ENCODE measurements at places on chromosomes 3 and 15.

DNA sequence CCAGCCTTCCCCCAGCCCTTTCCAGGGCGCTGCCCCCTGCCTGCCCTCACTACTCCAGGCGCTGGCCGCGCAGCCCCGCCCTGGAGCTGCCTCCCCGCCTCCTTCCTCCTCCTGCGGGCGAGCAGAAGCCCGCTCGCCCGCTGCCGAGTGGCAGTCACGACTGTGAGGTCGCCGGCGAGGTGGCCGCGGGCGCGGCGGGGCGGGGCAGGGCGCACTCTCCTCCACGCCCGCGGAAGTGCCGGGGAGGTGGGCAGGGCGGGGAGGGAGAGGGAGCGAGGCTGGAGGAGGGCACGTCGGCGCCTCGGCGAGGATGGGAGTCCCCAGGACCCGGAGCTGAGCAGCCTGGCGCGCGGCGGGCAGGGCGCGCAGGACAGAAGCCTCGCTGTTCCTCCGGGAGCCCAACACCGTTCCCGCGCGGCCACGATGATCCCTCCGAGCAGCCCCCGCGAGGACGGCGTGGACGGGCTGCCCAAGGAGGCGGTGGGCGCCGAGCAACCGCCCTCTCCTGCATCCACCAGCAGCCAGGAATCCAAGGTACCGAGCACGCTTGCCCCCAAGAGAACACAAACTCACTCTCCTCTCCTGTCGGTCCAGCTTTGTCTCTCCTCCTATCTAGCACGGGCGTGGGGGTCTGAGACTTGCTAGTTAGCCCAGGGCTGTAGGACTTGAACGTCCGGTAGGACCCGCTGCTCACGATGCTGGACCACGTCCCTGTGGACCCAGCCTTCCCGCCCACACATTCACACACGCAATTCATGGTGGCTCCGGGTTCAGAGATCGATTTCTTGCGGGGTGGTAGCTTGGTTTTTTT lies at the start of gene STAC:
Gene STAC (plus strand): TSS at position 284 of the 811 bp plus-strand sequence. CDS start 140 bp downstream, at position 424.
- peak; percentile 80 for DNase-seq

GRCh38 chr15:56205061-56205876 lies 38.4 kb downstream of the RFX7 start:
- DNase-seq, result no peak

- no peak for DNase-seq
These were observed 162.7 kb downstream of the RAB11A start for GRCh38 chr15:66032006-66032405.

GRCh38 chr3:134857356-134857755 lies 62.3 kb downstream of the EPHB1 start:
- DNase-seq, result no peak

DNA sequence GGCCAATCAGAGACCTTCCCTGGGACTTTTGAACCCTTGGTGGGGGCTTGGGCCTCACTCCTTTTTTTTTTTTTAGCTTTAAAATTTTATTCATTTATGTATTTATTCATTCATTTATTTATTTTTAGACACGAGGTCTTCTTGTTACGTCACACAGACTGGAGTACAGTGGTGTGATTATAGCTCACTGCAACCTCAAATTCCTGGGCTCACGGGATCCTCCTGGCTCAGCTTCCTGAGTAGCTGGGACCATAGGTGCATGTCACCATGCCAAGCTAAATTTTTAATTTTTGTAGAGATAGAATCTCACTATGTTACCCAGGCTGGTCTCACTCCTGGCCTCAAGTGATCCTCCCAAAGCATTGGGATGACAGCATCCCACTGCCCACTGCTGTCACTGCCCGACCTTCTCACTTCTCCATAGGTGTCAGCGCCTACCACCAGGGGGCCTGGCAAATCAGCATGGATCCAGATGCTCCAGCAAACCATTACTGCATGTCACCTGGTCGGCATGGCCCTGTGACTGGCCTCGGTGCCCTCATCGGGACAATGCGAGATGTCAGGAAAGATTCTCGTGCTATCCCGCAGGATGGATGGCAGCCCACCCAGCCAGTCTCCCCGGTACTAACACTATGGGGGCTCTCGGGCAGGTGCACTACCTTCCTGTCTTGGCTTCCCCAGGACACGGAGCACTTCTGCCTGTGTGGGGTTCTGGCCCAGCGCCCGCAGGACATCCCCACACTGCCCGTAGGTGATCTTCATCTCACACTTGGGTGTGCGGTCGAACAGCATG lies 3.0 kb downstream of the MYL3 start:
- peak; percentile 54 for DNase-seq

GRCh38 chr3:156661155-156661554 lies 13.2 kb upstream of the TIPARP start:
- DNase-seq, result no peak

DNA sequence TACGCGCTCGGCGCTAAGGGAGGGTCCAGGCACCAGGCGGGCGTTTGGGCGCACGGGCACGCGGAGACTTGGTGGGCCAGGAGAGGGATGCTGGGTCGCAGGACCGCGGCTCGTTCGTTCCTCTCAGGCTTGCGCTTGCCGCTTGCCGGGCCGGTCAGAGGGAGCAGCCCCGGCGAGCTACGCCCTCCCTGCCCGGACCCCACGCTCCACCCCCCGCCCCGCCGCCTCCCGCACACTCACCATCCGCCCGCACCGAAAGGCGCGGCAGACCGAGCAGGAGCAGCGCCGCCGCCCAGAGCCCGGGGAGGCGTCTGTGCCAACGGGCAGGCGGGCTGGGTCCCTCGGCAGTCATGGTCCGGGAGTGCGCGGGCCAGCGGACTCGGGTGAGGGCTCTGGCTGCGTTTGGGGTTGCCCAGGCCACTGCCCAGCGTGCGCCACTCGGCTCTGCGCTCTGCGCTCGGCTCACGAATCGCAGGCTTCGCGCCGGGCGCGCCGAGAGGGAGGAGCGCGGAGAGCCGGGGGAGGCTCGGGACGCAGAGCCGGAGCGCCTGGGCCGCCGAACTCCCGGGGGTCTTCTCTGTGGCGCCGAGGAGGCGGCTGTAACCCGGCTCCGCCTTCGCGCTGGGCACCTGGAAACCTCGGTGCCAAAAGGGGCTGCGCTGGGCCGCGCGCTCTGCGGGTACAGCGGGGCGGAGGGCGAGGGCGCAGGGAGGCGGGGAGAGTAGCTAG lies at the start of gene SUSD5:
Gene SUSD5 (minus strand): TSS at position 365 of the 729 bp plus-strand sequence. CDS start 13 bp downstream, at position 352.
- DNase-seq, result peak; percentile 15

DNA sequence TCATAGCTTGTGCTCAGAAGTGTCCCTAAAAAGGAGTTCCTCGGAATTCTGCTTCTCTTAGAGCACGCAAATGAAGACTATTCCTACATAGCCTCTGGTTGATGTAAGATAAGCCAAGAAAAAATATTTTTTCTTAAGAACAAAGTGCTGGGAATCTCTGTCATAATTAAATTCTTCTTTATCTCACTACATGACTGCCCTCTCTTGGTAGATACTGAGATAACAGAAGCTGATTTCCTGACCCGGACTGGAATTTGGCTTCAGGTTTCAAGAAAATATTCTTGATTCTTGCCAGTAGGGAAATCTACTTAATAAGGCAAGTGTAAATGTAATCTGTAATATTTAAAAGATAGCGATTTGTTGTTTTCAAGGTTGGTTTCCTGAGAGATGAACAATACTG lies 31.3 kb upstream of the SETMAR start:
- DNase-seq, result no peak

DNA sequence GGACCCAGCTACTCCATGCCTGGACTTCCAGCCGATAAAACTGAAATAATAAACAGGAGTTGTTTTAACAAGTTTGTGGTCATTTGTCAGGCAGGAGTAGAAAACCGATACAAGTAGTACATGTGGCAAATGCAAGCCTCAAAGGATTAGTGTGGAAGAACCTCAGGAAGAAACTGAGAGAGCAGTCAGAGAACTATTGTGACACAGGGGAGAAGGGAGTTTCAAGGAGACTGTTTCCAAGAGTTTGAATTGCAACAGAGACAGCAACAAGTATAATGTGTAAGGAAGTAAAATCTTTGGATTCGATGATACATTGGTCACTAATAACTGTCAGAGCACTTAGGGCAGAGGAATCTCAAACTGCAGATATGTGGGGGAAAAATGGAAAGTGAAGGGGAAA lies 450.6 kb upstream of the ARHGEF26 start:
- no peak for DNase-seq

- no peak for DNase-seq
These were observed 175.6 kb downstream of the AKAP13 start for GRCh38 chr15:85555875-85556617.

GRCh38 chr3:5095886-5096285 lies 26.2 kb upstream of the ARL8B start:
- peak; percentile 21 for DNase-seq

GRCh38 chr15:66877477-66878271 lies 175.6 kb downstream of the SMAD6 start:
- peak; percentile 39 for DNase-seq

- no peak for DNase-seq
These were observed 3.4 kb downstream of the CD96 start for GRCh38 chr3:111545349-111545748.

- no peak for DNase-seq
These were observed 331.5 kb upstream of the SLCO3A1 start for GRCh38 chr15:91521996-91522395.

GRCh38 chr3:56613016-56613415 lies 56.0 kb downstream of the CCDC66 start:
- DNase-seq, result no peak

DNA sequence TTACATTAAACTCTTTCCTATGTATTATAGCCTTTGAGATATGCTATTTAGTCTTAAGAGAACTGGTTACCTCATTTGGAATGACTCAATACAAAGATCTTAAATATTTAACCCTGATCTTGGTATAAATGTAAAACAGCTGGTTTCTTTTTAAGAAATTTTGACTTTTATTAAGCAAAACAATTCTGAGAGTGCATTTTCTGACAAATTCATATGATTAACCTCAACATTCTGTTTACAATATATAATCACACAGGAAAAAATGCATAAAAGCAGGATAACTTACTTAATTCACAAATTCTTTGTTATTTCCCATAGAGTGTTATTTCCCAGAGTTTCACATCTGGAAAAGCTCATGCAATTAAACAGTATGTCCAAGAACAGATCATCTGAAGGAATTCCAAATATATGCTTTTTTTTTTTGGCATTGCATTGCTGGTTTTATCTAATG lies 400.4 kb upstream of the THBS1 start:
- no peak for DNase-seq

DNA sequence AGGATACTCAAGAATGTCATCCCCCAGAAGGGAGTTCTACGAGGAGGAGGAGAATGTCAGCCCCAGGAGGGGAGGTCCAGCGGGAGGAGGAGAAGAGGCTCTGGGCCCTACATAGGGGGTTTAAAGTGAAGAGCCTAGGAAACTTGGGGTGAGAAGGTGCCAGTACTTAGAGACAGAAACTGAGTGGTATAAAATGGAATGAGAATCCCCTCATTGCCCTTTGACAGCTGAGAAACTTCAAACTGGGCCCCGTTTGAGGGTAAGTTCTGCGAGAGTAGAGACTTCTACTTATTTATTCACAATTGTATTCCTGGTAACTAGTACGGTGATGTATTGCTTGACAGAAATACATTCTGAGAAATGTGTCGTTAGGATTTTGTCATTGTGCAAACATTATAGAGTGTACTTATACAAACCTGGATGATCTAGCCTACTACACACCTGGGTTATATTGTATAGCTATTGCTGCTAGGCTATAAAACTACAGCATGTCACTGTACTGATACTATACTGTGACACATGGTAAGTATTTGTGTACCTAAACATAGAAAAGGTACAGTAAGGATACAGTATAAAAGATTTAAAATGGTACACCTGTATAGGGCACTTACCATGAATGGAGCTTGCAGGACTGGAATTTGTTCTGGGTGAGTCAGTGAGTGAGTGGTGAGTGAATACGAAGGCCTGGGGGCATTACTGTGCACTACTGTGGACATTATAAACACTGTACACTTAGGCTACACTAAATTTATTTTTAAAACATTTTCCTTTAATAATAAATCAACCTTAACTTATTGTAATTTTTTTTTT lies 62.0 kb downstream of the TSC22D2 start:
- no peak for DNase-seq

- DNase-seq, result peak; percentile 61
These were observed 196.4 kb downstream of the RPLP1 start for GRCh38 chr15:69648775-69649735.

- no peak for DNase-seq
These were observed 12.8 kb upstream of the ARRDC4 start for GRCh38 chr15:97947465-97948260.

GRCh38 chr3:42752961-42753360 lies 20.1 kb downstream of the CCDC13 start:
- DNase-seq, result no peak

GRCh38 chr3:149449182-149449581 lies 25.3 kb upstream of the TM4SF4 start:
- DNase-seq, result no peak

DNA sequence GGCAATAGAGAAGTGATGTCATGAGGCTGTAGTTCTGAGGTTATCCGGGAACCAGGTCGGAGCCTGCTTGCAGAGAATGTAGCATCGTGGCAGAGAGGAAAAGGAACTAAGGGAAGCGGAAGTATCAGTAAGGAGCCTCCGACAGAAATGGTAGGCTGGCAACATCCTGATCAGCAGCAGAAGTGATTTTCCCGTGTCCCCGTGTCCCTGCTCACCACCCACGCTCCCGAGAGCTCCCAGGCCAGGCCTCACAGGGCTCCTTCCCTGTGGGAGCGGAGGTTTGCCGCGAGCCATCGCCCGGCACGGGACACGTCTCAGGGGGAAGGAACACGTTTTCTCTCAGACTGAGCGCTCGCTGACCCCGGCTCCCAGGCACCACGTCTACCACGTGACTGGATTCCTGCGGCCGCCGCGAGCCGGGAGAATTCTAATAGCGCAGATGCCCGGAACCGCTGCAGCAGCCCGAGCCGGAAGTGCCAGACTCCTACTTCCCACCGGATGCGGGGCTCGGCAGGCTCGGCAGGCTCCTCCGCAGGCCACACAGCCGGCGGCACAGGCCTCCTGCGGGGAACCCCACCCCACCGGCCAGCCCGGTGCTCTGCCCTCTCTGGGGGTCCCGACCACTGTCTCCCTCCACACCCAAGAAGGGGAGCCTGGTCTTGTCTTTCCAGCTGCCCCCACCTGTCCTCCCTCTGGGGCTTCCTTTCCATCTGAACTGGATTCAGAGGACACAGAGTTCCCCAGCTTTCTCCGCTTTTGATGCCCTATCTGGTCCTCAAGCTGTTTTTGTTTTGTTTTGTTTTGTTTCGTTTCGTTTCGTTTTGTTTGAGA lies 99.3 kb downstream of the BDH1 start:
- DNase-seq, result peak; percentile 34
